OCI-LY7 (cell line): ENCODE measurements at places on chromosomes 4 and X. TPM values are rescaled to one million over a fixed set of nuclear protein-coding genes. Genes with fewer than 3 reads are reported as not detected.

Gene MORF4L2
- 223 and 257 TPM in 2 replicates for total RNA-seq

Gene PLS3
- not detected in 2 replicates for total RNA-seq

Gene ARHGAP6
- not detected in 2 replicates for total RNA-seq

Gene FGFBP2
- total RNA-seq = not detected in 2 replicates

Gene PDE6B
- total RNA-seq = not detected in 2 replicates

Gene MAGEE2
- total RNA-seq = not detected in 2 replicates

Gene CXorf65
- total RNA-seq = 1.8 and 5.1 TPM in 2 replicates

Gene REPS2
- 3.8 and 4.0 TPM in 2 replicates for total RNA-seq

Gene DCLK2
- total RNA-seq = not detected in 2 replicates

Gene SRPX2
- not detected in 2 replicates for total RNA-seq

Gene NPY5R
- total RNA-seq = not detected in 2 replicates

Gene SMIM10
- total RNA-seq = 0.96 and 1.5 TPM in 2 replicates

Gene MAGEH1
- total RNA-seq = 10.4 and 10.8 TPM in 2 replicates

Gene ASMT
- not detected in 2 replicates for total RNA-seq

Gene SPON2
- total RNA-seq = 33.3 and 35.3 TPM in 2 replicates

Gene IL1RAPL1
- not detected in 2 replicates for total RNA-seq

Gene SFRP2
- not detected in 2 replicates for total RNA-seq

Gene LNX1
- not detected in 2 replicates for total RNA-seq

Gene KLHL34
- not detected in 2 replicates for total RNA-seq

Gene SLIT2
- not detected in 2 replicates for total RNA-seq

Gene CTAG1B
- not detected in 2 replicates for total RNA-seq

Gene FAM184B
- total RNA-seq = not detected in 2 replicates

Gene S100G
- not detected in 2 replicates for total RNA-seq

Gene PABPC5
- total RNA-seq = not detected in 2 replicates

Gene USP51
- 2.7 and 2.9 TPM in 2 replicates for total RNA-seq

Gene SPANXD
- not detected in 2 replicates for total RNA-seq

Gene FHIP1A
- not detected in 2 replicates for total RNA-seq

Gene FGFRL1
- 2.7 and 3.1 TPM in 2 replicates for total RNA-seq

Gene CSN1S1
- total RNA-seq = not detected in 2 replicates

Gene CLGN
- total RNA-seq = 2.5 and 4.2 TPM in 2 replicates
